Suprapubic skin (tissue), 4 donors: ENCODE measurements at places on chromosomes 1 and 21. TPM values are rescaled to one million over a fixed set of nuclear protein-coding genes. Genes with fewer than 3 reads are reported as not detected.
A peak's percentile ranks its signal among the peaks of the same experiment; 100 is the strongest.

DNA sequence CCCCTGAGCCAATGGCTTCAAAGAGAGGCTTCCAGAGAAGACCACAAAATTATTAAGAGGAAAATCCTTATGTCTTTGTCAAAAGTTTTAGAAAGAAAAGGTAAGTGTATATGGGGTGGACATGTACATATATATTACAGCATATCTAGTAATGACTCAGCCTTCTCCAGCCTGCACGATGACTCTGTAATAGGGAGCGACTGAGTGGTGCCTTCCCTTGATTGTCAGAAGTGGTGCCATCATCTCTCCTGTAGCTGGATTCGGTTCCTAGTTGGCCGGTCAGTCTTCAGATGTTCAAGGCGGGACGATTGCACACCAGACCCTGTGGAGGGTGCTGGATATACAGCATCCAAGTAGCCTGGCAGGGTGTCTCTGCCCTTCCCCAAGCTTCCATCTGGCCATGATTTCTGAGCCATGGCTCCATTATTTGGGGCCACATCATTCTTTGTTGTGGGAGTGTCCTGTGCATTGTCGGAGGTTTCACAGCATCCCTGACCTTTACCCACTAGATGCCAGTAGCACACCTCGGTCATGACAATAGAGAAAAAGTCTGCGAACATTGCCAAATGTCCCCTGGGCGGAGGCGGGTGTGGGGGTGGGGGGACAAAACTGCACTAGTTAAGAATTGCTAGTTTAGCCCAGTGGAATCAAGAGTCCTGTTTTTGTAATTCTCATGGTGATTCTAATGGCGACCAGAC, 206.2 kb upstream of the KAZN start:
- DNase-seq, result no peak

GRCh38 chr1:218996362-218996761, 177.3 kb upstream of the LYPLAL1 start:
- no peak for DNase-seq

DNA sequence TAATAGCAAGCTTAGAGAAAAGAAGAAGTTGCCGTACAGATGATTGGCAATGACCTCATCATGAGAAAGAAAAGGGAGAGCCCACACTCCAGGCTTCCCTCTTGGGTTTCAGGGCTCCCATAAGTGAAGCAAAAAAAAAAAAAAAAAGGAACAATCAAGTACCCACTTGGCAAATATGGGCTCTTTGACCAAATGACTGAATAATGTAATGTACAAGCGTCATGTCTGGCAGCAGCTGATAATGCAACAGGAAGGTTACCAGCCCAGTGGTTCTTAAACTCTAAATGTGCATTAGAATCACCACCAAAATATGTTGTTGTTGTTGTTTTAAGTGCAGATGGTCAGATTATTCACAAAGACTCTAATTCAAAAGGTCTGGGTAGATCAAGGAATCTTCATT, 13.5 kb downstream of the TNFSF4 start:
- no peak for DNase-seq

DNA sequence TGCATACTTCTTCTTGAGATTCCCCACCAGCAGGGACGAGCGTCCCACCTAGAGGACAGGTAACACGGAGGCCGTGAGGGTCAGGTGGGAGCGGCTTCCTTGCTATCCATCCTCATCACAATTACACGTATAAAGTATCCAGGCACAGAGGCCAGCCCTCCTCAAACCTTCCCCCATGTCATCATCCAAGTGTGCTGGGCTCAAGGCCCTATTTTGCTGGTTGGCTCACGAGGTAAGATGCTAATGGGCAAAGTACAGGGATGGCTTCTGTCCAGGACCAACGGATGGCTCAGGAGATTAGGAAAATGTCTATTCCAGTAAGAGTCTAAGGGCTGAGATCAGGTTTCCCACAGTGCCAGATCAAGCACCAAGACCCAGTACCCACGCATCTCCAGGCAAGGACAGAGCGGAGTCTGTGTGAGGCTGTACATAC, 11.5 kb upstream of the A3GALT2 start:
- no peak for DNase-seq

DNA sequence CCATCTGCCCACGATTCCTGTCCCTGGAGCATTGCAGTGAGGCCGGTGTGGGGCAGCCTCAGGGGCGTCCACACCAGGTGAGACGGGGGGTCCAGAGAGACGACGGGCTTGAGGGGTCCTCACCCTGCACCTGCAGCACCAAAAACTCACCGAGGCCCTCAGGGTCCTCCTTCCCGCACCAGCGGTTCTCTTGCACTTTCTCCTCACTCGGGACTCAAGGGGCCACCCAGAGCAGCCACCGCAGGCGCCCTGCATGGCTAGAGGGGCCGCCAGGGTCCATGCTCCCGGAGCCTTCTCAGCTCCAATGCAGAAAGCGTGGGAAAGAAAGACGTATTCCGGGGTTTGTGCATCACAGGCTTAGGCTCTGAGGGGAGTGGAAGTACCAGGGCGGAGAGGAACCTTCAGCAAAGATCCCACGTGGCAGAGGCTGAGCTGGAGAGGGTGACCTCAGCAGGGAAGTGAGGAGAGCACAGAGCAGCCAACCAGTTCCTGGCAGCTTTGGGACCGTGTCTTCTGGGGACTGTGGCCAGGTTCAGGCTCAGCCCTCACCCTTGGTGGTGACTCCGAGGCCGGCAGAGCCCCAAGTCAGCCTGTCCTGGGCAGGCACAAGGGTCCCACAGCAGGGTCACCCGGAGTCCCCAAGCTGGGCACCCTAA, 19.5 kb upstream of the COL6A2 start:
- no peak for DNase-seq

DNA sequence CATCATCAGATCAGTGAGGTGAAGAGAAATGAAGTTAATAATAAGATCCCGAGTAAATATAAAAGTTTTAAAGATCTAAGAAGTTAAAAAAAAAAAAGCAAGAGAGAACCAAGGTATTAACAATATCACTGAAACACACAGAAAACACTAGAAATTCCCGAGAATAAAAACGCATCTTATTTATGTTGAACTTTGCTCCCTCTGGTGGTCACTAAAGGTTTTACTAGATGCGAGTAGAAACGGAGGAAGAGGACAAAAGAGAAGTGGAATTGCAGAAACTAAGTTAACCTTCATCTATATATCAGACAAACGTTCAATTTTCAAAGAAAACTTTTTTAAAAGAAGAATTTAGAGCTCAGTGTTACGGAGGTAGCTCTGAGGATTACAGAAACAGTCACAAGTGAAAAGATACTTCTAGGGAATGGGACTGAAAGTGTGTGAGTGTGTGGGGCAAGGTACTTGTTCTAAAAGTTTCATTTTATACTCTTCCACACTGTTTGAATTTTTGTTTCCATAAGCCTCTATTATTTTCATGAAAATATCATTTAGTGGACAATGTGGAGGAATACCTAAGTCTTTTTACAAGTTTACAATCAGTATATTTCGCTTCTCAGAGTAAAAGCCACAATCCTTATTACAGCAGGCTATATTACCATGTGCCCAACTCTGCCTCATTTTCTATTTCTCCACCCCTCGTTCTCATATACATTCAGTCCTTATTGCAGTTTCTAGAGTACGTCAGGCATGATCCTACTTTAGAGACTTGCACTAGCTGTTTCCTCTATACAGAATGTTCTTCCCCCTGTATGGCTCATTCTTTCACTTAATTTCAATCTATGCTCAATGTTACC, 19.7 kb downstream of the ACBD6 start:
- no peak for DNase-seq

DNA sequence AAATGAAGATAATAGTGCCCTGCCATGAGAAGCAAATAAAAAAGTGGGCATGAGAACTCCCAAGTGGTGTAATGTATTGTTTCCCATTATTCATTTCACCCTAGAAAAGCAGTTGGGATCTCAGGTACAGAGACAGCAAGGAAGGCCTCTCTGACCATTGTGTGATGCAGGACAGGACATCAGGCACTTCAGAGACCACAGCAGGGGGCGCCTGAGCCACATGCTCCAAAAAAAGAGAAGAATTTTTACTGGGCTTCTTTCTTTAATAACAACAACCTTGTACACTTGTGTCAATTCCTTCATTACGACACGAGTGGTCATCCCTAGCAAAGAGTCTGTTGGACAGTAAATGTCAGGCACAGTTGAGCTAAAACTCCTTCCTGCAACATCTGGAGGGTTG, 533.3 kb downstream of the OMA1 start:
- DNase-seq, result no peak

GRCh38 chr1:179937668-179938254, 16.8 kb upstream of the CEP350 start:
- DNase-seq, result no peak

- DNase-seq, result no peak
Measured at GRCh38 chr1:206933333-206933945, 11.7 kb upstream of the FCMR start.

DNA sequence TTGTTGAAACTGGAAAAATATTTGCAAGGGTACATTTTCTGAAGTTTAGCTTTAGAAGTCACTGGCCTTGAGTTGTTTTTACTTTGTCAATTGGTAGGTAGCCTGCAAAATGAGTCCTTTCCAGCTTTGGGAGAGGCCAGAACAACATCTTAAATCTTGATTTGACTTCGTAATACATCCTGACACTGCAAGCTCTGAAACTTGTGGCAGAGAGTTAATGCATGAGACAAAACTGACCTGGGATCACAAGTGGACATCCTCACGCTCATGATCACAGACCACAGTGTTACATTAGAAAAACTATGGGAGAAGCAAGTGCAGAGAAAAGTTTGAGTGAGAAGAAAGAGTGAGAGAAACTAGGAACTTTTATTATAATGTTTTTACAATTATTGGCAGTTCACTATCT, 550.9 kb downstream of the USP25 start:
- DNase-seq, result no peak

DNA sequence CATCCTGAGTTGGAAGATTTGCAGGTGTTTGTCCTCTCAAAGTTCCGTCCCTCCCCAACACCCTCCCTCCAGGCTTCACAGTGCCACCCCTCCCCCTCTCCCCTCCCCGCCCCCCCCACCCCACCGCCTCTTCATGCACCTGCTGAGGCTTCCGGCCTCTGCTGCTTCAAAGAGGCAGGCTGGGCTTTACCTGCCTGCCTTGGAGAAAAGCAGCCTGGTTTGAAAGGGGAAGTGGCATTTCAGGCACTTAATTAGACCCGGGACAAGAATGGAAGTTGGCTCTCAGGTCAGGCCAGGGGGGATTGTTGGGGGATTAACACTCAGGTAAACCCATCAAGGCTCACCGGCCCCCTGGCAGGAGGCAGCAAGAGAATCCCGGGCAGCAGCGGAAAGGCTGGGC, 21.1 kb downstream of the PAX7 start:
- no peak for DNase-seq

- no peak for DNase-seq
Measured at GRCh38 chr1:37862330-37862729, 2.9 kb upstream of the MTF1 start.

DNA sequence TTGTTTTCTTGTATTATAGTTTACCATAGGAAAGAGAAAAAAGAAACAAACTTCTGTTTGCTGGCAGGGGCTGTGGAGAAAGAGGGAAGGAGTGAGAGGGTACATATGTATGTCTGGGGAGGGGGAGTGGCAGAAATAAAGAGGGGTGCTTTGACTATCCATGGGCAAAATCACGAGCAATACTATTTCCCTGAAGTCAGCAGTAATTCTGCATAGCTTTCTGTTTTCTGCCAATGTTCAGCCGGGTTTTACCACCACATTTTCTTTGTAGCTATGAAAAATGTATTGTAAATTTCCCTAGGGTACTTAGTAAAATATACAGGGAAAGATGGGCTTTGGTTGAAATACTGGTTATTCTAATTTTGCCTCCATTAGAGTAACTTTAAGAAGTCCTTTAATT, 45.2 kb upstream of the PGD start:
- DNase-seq, result no peak

GRCh38 chr1:5904551-5904950, 87.7 kb downstream of the NPHP4 start:
- DNase-seq, result peak; percentile 44

DNA sequence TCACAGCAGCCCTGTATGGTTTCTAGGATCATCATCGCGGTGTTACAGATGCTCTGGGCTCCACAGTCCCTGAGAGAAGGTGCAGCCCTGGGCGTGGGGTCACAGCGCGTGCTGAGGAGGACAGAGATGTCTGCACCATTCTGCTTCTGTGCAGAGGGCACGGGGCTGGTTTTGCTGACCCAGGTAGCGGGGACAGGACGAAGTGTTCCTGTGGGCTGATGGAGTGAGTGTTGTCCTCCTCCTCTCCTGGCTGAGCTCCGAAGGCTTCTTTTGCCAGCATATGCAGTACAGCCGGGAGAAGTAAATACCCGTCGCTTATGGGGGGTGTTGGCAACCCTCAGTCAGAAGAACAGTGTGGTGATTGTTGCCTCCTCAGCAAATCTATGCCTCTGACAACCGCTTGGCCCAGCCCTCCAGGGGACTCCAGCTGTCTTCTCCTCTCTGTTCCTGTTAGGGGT, 101.5 kb downstream of the DDX20 start:
- DNase-seq, result no peak

DNA sequence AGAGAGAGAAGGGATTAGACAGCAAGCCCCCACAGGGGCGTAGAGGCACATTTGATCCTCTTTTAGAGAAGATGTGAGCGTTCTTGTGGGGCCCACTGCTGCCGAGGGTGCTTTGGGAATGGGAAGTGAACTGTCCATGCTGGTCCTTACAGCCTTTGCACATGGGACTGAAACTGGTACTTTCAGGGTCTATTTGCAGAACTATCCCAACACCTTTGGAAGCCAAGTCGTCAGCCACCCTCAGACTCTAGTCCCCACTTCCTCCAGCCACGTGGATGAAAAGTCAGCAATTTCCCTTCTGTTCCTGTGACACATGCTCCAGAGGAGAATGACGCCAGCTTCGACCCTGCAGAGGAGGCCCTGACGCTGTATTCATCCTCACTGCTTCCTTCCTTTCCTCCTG, 2.6 kb upstream of the RAB7B start:
- DNase-seq, result no peak

GRCh38 chr21:14722841-14723483, 176.8 kb upstream of the SAMSN1 start:
- no peak for DNase-seq

KCNQ4 gene
- total RNA-seq, result 3.8 TPM

VCAM1 gene
- 0.34 TPM for total RNA-seq

CLDN17 gene
- total RNA-seq, result not detected

PTPRC gene
- total RNA-seq, result 4.7 TPM

KRTAP19-1 gene
- 6.8 TPM for total RNA-seq

NMNAT2 gene
- 0.48 TPM for total RNA-seq

KCNK1 gene
- 18.7 TPM for total RNA-seq

KCNA3 gene
- total RNA-seq, result 0.80 TPM

OR2L5 gene
- not detected for total RNA-seq

ARID1A gene
- total RNA-seq, result 78.3 TPM

LGR6 gene
- 4.2 TPM for total RNA-seq
